ENCODE measurements at places on chromosomes 13 and 19.
A peak's percentile ranks its signal among the peaks of the same experiment; 100 is the strongest.

- no peak for DNase-seq
- H3K27ac ChIP-seq: no peak overlapping the region
- no peak overlapping the region for H3K4me3 ChIP-seq
- H3K4me1 ChIP-seq: no peaks in the 10 kb centered on the region
These were observed 773.4 kb upstream of the SLITRK1 start for GRCh38 chr13:84655677-84656076.

DNA sequence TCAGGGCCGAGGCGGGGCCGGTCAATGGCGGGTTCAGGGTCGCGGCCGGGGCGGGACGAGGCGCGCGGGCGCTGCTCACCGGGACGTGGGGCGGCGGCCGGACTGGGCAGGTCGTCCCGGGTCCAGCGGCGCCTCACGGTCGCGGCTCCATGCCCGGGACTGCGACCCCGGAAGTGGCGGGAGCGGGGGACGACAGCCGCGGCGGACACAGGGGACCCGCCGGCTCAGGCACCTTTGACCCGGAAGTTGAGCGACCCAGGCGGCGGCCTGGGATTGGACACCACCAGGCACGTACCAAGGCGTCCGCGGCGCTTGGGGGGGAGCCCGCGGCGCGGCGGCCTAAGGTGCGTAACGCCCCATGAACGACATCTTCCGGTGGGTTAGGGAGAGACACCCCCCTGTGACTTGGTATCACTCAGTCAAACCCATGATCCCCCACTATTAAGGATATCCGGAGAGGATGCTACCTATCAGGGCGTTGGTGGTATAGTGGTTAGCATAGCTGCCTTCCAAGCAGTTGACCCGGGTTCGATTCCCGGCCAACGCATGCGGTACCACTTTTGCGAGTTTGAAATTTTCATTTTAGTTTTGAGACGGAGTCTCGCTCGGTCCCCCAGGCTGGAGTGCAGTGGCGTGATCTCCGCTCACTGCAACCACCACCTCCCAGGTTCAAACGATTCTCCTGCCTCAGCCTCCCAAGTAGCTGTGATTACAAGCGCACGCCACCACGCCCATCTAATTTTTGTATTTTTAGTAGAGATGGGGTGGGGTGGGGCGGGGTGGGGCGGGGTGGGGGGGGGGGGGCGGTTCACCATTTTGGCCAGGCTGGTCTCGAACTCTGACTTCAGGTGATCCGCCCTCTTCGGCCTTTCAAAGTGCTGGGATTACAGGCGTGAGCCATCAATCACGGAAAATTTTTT is at the start of gene DPP9:
TSS of gene DPP9 (minus strand) at position 248 of the 920 bp plus-strand sequence. CDS start 3,936 bp downstream, outside the sequence.
- peak; percentile 97 for DNase-seq
- H3K36me3 ChIP-seq: no peaks in the 10 kb centered on the region
- no peaks in the 10 kb centered on the region for H3K27me3 ChIP-seq

- no peak for DNase-seq
- H3K27ac ChIP-seq: peak overlapping the region; percentile 98
- H3K4me1 ChIP-seq: no peaks in the 10 kb centered on the region
- H3K4me3 ChIP-seq: no peak overlapping the region
These were observed 1.6 kb downstream of the SLC46A3 start for GRCh38 chr13:28717170-28717569.

DNA sequence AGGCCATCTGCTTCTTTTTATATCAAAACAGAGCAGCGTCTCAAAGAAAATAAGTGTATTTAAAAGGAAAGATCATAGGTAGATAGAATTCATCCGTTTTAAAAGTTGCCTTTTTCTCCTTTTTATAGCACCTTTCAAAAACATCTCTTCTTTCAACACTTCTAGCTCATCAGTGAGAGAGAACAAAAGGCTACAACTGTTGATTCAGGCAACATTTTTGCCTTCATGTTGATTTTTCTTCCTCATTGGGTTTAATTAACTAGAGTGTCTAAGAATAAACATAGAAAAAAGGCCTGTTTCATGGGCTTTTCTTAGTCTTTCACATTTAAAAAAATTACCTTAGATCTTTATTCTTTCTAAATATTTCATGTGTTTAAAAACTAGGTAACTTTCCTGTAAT is 13.6 kb downstream of the COL4A2 start:
- peak overlapping the region; percentile 53 for H3K27ac ChIP-seq
- no peaks in the 10 kb centered on the region for H3K27me3 ChIP-seq
- DNase-seq: no peak
- no peak overlapping the region for H3K4me3 ChIP-seq

DNA sequence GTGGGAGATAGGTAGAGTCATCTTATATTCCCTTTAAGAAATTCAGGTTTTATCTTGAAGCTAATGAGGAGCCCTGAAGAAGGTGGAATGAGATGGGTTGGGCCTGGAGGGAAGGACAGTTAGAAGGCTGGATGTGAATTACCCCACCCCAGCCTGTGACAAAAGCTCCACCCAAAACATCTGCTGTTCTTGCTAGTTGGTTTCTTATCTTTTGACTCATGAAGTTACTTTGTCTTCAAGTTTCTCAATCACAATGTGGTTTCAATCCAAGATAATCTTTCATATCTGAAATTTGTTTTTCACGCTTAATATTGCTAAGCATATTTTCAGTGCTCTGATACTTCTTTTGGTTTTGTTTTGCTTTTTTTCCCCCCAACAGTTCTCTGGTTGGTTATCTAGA is 38.3 kb upstream of the HMGB1 start:
- no peaks in the 10 kb centered on the region for H3K36me3 ChIP-seq
- H3K27ac ChIP-seq: no peak overlapping the region
- H3K27me3 ChIP-seq: no peaks in the 10 kb centered on the region
- H3K4me3 ChIP-seq: no peak overlapping the region
- no peaks in the 10 kb centered on the region for H3K4me1 ChIP-seq

DNA sequence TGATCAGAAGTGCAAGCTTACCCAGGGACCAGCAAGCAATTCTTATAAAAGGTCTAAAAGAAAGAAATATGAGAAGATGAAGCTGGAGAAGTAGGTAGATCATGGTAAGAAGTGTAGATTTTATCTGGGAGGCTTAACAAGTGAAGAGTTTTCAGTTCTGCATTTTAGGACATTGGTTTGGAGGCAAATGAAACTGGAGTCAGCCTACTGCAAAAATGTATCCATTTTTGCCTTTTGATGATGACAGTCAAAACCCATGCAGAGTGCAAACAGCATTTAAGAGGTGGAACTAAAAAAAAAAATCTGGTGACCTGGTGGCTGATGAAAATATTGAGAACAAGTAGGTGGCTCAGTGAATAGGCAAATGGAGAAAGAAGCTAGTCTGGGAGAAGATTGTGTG is 216.9 kb downstream of the DNAJC15 start:
- H3K27me3 ChIP-seq: no peaks in the 10 kb centered on the region
- no peak overlapping the region for H3K27ac ChIP-seq
- H3K36me3 ChIP-seq: no peaks in the 10 kb centered on the region

DNA sequence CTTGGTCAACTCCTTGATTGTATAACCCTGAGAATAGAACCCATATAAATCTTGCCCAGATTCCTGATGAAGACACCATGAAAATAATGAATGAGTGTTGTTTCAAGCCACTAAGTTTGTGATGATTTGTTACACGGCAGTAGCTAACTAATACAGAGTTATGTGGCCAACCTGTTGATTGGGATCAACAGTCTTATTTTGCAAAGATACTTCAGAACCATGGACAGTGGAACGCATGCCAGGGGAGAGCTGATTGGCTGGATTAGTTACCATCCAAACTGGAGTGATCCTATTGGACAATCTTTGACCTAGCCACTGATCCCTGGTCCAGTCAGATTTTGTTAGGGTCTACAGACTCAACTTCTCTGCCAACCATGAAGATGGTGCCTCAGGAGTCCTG is 26.6 kb downstream of the CD70 start:
- H3K4me3 ChIP-seq: no peak overlapping the region
- H3K36me3 ChIP-seq: no peaks in the 10 kb centered on the region
- peaks cover 9% of the 10 kb centered on the region for H3K27me3 ChIP-seq
- H3K4me1 ChIP-seq: no peaks in the 10 kb centered on the region
- H3K27ac ChIP-seq: no peak overlapping the region
- DNase-seq: no peak

- no peaks in the 10 kb centered on the region for H3K36me3 ChIP-seq
- peaks cover 30% of the 10 kb centered on the region for H3K4me1 ChIP-seq
- H3K27ac ChIP-seq: no peak overlapping the region
- H3K4me3 ChIP-seq: no peak overlapping the region
These were observed 57.3 kb upstream of the UBL3 start for GRCh38 chr13:29907670-29908069.

- H3K27ac ChIP-seq: no peak overlapping the region
- H3K27me3 ChIP-seq: peaks cover 17% of the 10 kb centered on the region
These were observed 3.8 kb upstream of the RETN start for GRCh38 chr19:7665076-7665475.

DNA sequence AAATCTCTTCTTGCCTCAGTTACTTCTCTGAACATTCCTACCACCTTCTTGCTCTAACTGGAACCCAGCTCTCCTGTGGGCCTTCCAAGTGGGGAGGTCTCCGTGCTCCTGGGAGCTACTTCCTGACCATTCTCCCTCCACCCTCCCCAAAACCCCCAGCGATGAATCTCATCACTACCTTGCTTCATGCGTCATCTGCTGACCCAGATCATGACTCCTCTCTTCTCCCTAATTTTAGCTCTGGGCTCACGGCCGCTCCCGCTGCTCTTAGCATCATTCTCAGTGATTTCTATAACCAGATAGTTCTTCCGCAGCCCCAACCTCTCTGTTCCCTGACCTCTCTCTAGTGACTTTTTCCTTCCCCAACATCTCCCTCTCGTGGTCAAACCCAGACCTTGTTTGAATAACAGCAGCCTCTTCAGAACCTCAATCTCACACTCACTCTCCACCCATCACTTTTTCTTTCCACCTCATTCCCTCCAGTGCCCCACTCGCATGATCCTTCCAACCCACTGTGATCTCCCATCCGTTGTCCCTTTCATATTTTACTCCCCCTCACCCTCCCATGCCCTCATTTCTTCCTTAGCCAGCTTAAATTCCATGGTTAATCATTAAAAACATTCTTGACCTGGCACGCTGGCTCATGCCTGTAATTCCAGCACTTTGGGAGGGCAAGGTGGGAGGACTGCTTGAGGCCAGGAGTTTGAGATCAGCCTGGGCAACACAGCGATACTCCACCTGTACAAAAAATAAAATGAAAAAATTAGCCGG is 21.8 kb downstream of the MRPS12 start:
- peak; percentile 26 for DNase-seq
- no peaks in the 10 kb centered on the region for H3K36me3 ChIP-seq

- no peak overlapping the region for H3K4me3 ChIP-seq
- H3K27ac ChIP-seq: no peak overlapping the region
- DNase-seq: no peak
- no peaks in the 10 kb centered on the region for H3K36me3 ChIP-seq
- H3K4me1 ChIP-seq: no peaks in the 10 kb centered on the region
These were observed 12.1 kb upstream of the URAD start for GRCh38 chr13:28000567-28000966.

- no peaks in the 10 kb centered on the region for H3K4me1 ChIP-seq
- H3K27me3 ChIP-seq: no peaks in the 10 kb centered on the region
- DNase-seq: no peak
- no peak overlapping the region for H3K4me3 ChIP-seq
- H3K27ac ChIP-seq: no peak overlapping the region
- no peaks in the 10 kb centered on the region for H3K36me3 ChIP-seq
These were observed 62.1 kb downstream of the PEPD start for GRCh38 chr19:33459222-33460090.

DNA sequence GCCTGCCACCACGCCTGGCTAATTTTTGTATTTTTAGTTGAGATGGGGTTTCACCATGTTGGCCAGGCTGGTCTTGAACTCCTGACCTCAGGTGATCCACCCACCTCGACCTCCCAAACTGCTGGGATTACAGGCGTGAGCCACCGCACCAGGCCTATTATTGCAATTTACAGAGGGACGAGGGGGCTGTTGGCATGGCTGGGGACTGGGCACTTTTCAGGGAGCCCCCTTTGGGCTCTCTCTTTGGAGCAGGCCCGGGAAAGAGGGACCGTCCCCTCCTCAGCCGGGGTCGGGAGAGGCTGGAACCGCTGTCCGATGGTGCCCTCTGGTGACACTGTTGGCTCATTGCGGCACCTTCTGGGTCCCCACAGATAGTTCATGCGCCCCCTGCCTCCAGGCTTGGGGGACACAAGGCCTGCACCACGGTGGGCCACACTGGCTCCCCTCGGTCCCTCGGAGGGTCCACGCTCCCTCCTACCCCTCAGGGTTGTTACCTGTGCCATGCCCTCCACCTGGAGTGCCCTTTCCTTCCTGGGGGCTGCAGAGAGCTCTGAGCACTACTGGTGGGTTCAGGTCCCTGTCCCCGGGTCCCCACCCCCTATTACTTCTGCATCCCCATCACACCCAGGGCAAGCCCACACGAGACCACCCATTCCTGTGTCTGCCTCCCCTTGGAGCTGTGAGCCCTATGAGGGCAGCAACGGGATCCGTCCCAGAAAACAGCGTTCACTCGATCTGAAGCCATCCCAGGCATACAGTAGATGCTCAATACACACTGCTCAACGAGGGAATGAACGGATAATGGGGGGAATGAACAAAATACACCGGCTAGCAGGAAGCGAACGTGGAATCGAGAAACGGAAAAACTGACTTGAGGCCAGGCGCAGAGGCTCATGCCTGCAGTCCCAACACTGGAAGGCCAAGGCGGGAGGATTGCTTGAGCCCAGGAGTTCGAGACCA is 12.5 kb downstream of the FEM1A start:
- no peaks in the 10 kb centered on the region for H3K27me3 ChIP-seq
- no peak overlapping the region for H3K27ac ChIP-seq
- no peak overlapping the region for H3K4me3 ChIP-seq
- H3K36me3 ChIP-seq: no peaks in the 10 kb centered on the region
- H3K4me1 ChIP-seq: peaks cover 5% of the 10 kb centered on the region

DNA sequence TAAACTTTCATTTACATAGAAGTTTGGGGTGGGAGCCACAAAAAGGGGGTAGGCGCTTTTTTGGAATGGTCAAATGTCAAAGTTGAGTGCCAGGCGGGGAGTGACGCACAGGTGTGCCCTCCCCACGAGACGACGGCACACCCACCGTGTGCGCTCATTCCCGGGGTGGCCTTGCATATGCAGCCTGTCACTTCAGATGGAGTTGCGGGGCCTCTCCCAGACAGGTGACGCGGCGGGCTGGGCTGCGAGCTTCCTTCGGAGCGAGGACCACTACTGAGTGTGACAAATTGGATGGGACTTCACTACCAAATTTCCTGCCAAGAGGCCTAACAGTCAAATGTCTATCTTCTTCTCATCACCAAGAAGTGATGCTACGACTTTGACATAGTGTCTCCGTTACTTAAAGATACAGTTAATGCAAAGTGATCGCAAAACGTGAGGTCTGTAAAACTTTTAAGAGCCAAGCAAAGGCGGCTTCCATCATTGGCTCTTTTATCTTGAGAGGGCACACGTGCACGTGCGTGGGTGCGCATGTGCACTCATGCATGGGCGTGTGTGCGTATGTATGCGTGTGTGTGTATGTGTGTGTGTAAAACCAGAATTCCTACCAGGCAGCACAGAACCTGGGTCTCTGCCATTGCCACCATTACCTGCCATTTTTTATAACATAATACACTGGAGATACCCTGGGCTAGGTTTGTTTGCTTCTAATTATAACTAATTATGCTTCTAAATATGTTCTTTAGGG is 43.1 kb downstream of the TSHZ3 start:
- no peak for DNase-seq
- H3K4me1 ChIP-seq: no peaks in the 10 kb centered on the region
- H3K27ac ChIP-seq: no peak overlapping the region
- no peak overlapping the region for H3K4me3 ChIP-seq
- no peaks in the 10 kb centered on the region for H3K36me3 ChIP-seq
- H3K27me3 ChIP-seq: no peaks in the 10 kb centered on the region
